ENCODE measurements at places on chromosomes 2 and 18.

DNA sequence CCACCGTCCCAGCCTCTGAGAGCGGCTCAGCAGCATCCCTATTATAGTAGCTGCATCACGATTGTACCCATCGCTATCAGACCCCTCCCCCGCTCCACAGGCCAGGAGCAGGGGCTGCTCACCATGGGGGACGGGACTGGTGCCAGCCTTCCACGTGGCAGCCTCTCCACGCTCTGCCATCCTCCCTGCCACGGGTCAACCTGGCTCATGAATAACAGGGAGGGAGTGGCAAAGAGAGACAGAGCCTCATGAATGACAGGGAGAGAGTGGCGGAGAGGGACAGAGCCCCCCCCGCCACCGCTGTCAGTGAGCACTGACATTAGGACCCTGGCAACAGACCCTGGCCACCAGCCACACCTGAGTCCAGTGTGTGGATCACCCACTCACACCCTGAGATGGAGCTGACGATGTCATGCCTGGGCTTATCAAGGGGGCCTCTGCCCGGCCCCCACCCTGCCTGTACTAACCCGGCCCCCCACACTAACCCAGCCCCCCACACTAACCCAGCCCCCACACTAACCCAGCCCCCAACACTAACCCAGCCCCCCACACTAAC is 16.9 kb downstream of the CROCC2 start:
- no peak for DNase-seq

GRCh38 chr18:13680612-13681011 is 45.7 kb downstream of the FAM210A start:
- DNase-seq, result no peak

DNA sequence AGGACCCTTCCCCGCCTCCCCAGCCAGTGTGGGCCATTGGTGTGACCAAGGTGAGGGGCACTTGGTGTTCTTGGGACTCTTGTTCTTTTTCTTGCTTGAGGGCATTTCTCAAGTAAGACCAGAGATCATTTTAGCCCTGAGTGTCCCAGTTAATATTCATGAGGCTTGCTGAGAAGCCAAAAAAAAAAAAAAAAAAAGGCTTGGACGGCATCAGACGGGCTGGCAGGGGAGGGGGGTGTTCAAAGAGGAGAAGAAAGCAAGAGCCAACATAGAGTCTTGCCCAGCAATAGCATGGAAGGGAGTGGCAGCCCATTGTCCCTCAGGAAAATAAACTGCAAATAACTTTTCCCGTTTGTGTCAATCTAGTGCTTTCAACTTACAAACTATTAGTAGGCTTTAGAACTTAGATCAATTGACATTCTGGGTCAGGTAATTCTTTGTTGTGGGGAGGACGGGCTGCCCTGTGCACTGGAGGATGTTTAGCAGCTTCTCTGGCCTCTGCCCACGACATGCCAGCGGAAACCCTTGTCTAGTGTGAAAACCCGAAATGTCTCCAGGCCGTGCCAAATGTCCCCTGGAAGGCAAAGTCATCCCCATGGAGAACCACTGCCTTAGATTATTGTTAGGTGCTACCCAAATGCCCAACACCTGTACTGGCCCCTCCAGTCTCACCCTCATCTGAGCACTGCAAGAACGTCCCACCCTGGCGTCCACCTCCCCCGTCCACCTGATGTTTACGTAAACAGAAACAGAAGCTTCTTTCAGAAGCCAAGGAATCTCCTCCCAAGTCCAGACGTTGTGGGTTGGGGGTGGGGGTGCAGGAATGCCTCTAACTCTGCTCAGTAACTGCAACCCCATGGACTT is 163.4 kb downstream of the BCL2 start:
- no peak for DNase-seq

GRCh38 chr2:206670531-206671319 is 28.4 kb downstream of the FAM237A start:
- DNase-seq, result no peak

- DNase-seq, result no peak
Observed at GRCh38 chr2:42901076-42901640, 108.8 kb upstream of the HAAO start.
